ENCODE measurements at places on chromosomes 4 and X.

- no peak for DNase-seq
Measured at GRCh38 chrX:112834031-112834845, 6.4 kb downstream of the AMOT start.

- DNase-seq = no peak
Measured at GRCh38 chr4:2300431-2301224, 38.7 kb upstream of the MXD4 start.

GRCh38 chr4:123390846-123391456 lies 5.6 kb upstream of the SPRY1 start:
- DNase-seq = no peak

DNA sequence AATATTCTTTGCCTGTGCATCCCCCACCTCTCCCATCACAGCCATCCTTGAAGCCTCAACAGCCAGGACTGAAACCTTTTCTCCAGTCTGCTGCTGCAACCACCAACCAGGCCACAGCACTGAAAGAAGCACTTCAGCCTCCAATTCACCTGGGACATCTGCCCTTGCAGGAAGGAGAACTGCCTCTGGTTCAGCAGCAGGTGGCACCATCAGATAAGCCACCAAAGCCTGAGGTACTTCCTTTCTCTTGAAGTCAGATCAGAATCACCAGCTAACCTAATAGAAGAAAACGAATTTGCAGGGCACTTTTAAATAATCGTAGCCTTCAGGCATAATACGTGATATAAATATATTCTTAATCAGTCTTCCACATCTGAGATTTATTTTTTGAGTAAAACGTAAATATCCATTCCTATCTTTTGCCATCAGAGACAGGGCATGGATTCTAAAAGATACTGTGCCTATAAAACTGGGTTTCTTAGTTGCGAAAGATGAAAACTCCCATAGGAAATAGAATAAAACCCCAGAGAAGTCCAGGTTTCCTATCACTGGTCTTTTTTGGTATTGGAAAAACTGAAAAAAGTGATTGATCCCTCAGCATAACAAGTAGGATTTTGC lies 9.5 kb downstream of the AMBN start:
- peak; percentile 47 for DNase-seq

DNA sequence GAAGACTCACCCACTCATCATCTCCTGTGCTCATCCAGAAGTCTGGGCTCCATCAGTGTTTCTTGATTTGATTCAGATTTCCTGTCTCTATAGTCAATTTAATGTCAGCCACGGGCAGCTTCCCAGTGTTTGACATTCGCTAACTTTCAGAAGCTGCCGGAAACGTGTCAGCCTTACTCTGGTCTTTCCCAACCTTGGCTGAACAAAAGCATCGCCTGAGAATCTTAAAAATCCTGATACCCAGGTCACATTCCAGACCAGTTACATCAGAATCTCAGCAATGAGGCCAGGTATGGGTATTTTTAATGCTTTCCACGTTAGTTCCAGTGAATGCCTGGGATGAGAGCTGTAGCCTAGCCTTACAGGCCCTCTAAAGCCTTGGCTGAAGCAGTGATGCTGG lies 233.8 kb downstream of the FRMPD4 start:
- no peak for DNase-seq

- DNase-seq = no peak
Measured at GRCh38 chr4:122914938-122915337, 7.5 kb downstream of the NUDT6 start.

DNA sequence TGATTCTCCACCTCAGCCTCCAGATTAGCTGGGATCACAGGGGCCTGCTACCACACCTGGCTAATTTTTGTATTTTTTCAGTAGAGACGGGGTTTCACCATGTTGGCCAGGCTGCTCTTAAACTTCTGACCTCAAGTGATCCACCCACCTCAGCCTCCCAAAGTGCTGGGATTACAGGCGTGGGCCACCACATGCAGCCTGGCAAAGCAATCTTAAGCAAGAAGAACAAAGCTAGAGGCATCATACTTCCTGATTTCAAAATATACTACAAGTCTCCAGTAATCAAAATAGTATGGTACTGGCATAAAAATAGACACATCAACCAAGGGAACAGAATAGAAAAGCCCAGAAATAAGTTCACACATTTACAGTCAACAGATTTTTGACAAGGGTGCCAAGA lies 12.8 kb upstream of the F8A1 start:
- DNase-seq = no peak

DNA sequence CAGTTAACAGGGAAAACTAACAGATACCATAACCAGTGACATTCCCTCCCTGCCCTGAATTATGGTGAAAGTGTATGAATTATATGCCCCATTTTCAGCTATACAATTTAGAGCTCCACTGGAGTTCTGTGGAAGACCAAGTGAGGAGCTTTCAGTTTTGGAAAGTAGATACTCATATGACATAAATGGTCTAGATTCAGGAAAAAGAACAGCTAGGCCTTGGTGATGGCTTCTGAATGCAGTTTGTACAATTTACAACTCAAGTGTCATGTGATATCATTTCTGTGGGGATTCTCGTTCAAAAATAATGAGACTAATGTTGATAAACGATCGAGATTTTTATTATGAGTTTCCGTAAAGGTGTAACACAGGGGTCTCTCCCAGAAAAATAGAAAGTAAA lies 8.2 kb upstream of the SEC24B start:
- DNase-seq = no peak

DNA sequence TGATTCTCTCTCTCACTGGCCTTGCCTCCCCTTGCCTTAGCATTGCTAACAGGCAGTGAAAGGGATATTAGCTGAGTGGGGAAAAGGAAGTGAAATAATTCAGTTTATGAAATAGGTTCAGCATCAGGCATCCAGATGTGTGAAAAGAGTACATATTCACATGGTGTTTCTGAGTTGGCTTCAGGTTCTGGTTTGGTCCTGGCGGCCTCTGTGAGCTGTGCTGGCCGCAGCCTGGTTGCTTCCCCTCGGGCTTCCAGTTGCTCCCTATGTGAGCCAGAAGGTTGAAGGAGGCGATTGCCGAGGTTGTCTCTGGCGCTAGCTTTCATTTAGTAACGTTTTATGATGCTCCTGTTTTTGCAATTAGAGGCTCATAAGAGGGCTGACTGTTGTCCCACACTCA lies 99.1 kb upstream of the TLR2 start:
- no peak for DNase-seq

DNA sequence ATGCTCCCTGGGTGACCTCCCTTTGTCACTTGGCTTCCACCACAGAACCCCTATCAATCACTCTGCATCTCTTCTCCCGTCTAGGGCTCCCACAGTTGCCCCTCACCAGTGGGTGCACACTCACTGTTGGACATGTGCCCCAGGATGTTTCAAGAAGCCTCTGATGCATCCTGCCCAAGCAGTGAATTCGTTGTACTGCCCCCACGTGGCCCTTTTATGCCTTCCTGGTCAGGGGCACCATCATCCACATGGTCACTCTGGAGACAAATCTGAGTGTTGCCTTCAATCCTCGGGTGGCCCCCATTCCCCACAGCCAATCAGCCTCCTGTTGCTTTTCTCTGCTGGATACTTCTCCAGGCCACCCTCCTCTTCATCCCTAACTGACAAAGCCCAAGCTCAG lies 12.2 kb downstream of the ITIH6 start:
- DNase-seq = no peak

- DNase-seq = no peak
Measured at GRCh38 chr4:6815029-6815836, 32.7 kb downstream of the KIAA0232 start.

DNA sequence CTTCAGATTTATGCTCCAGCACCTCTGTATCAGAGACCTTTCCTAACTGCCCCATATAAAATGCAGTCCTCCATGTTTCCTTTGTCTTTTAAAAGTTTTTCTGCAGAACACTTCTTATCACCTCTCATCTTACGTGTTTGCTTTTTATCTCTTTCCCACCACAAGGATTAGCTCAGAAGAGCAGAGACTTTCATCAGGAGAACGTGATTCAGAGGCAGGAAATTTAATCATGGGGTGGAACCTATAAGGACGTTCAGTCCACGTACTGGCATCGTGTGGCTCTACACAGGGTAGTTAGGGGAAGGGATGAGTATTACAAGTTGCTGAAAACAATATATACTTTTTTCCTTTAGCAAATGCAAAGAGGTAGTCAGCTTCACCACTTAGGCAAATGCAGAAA lies 98.7 kb downstream of the SORBS2 start:
- no peak for DNase-seq

GRCh38 chrX:8847360-8847759 lies 46.2 kb upstream of the FAM9A start:
- DNase-seq = no peak

DNA sequence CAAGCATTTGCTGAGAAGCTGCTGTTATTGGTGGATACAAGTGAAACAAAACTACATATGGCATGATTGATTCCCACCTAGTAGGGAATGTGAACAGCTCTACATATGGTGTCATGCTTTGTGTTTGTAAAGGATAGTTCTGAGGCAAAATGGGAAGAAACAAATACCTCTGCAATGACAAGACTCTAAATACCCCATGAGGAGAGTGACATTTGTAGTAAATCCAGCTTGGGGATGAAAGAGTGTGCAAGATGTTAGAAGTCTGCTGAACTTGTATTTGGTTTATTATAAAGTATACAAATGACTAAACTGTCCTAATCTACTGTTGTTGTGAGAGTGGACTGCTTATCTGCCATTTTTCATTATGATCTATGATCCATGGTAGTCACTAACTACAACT lies 120.8 kb upstream of the HS3ST1 start:
- DNase-seq = no peak

DNA sequence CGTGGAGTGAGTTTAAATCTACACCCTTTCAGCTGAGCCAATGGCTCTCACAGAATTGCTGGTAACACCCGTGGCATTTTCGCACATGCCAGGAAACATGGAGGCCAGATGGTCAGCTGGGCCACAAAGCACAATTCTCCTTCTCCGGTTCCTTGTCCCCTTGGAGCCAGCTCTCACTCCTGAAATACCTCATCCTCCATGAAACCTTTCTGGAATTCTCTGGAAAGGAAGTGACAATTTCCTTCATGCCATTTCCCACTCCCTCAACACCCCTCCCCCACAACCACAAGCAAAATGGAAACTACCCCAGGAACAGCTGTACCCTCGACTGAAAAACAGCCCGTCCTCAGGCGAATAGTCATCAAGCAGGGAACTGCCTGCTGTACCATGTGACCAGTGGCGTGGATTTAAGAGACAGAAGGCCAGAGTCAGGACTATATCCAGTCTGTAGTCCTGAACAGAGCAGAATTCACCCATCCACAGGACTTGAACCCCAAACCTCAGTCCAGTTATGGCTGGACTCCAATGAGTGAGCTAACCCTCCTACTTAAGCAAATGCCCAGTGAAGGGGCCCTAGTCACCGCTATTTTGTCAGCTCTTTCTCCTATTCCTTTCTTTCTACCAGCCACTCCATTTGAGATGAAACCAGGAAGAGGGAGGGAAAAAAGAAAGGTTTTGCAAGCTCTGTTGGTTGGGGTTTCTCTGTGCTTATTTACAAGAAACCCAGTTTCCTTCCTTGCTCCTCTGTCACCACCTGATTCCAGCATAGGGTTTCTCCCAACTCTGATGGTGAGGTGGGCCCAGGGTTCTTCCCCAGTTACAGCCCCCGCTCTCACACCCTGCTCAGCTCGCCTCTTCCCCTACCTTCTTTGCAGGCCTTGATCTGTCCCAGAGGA lies 24.5 kb downstream of the ELF4 start:
- DNase-seq = no peak

GRCh38 chr4:150743564-150744342 lies 161.8 kb downstream of the MAB21L2 start:
- no peak for DNase-seq

GRCh38 chr4:79210636-79211049 lies 115.2 kb downstream of the NAA11 start:
- DNase-seq = no peak

- no peak for DNase-seq
Measured at GRCh38 chrX:126265116-126265515, 99.0 kb upstream of the DCAF12L2 start.

- no peak for DNase-seq
Measured at GRCh38 chr4:19748519-19749479, 502.9 kb upstream of the SLIT2 start.

- no peak for DNase-seq
Measured at GRCh38 chrX:1207496-1208025, 4.9 kb downstream of the CRLF2 start.

- no peak for DNase-seq
Measured at GRCh38 chr4:123250843-123251242, 145.8 kb upstream of the SPRY1 start.

DNA sequence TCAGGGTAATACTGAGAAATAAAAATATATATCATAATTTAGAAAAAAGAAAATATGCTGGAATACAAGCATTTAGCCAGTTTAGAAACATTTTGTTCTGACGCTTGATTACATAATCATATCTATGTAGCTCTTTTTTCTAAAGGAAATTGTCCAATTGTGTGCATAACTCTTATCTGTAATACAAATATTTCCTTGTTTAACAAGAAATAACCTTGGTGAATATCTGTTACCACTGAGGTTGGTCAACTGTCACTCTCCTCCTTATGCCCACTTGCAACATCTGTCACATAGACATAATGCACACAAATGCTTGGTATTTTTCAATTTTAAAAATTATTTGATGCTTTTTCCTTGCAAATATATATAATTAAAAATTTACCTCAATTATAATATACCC lies 609.7 kb downstream of the TLL1 start:
- DNase-seq = no peak

DNA sequence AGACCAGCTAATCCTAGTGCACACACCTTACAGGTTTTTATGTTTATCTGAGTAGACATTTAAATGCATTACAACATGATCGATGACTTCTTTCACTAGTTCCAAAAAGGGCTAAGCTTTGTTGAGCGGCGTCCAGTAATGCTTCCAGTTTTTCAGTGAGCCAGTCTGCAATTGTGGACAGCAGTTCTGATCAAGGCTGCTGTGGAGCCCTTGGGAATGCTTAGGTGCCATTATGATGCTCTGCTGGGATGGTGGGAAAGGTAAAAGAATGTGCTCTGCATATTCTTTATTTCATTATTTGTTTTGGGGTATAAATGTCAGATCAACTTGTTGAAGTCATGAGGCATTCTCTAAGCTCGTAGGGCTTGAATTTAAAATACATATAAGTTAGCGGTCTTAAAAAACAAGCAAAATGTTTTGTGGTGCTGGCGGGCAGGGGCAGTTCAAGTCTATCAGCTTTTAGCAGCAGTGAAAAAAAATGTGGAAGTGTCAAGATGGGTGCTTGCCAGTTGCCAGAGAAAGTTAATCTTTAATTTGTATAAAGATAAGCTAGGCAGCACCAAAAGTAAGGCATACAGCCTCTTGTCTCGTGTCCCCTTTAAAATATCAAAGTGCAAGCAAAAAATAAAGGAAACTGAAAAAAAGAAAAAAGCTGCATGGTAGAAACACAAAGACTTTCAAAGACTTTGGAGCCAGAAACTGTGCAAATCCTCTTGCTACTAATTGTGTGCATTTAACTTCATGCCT lies 5.8 kb downstream of the MID1IP1 start:
- DNase-seq = no peak

- no peak for DNase-seq
Measured at GRCh38 chr4:37590016-37590415, 96.2 kb downstream of the RELL1 start.

DNA sequence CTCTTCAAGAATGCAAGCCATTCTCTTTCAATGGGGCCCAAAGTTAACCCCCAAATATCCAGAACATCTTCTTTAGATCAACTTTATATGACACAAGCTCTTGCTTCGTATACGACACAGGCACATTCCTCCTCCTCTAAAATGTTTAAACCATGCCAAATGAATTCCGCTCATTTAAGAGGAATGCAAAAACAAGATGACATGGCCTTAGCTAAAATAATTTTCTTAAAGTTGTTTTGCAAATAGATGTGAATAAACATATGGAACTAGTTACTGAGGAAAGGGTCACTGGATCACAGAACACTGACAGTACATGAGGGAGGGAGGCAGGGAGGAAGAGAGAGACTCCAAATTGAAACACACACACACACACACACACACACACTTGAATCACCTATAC lies 97.4 kb downstream of the RASL11B start:
- no peak for DNase-seq

Measured in GM06990 (cell line).